HuH-7.5 (cell line): ENCODE measurements at places on chromosomes 3 and 15.
A peak's percentile ranks its signal among the peaks of the same experiment; 100 is the strongest.

DNA sequence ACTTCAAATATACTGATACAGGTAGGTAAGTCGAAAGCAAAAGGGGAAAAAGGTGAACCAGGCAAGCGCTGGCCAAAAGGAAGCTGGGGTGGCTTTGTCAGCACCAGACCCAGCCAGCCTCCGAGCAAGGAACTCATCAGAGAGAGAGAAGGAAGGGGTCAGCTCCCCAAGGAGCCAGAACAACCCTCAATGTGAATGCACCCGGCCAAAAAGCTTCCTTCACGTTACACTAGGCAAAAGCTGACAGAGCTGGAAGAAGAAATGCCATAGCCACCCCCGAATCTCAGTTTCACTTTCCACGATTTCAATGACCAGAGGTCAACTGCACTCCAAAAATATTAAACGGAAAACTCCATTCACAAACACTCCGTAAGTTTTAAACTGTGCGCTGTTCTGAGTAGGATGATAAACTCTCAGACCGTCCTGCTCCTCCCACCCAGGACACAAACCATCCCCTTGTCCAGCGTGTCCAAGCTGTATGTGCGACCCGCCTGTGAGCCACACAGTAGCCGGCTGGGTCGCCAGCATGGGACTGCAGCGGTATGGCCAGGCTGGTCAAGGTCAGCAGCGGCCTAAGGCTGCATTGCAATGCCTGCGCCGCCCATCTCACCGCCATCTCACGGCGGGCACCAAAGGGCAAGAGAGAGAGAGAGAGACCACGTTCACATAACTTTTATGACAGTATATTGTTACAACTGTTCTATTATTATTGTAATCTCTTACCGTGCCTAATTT, 29.7 kb downstream of the CYFIP1 start:
- DNase-seq = no peak

DNA sequence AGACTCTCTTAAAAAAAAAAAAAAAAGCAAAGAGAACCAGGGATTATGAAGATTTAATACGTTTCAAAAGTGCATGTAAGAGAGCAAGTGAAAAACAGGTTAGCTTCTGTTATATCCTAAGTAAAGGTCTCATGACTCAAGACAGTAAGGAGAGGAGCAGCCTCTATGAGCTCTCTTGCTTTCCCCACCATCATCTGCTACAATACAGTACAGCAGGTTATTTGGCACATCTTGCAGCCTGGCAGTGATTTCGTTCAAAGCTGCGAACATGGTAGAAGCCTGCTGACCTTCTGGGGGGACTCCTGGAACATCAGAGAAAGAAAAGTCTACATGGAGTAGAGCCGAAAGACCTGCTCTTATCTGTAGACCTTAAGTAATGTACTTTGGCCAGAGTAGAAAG, 129.2 kb upstream of the PLXND1 start:
- no peak for DNase-seq

GRCh38 chr15:59376733-59377132, 4.1 kb upstream of the MYO1E start:
- no peak for DNase-seq

GRCh38 chr3:80734483-80734882, 966.7 kb upstream of the ROBO1 start:
- no peak for DNase-seq

DNA sequence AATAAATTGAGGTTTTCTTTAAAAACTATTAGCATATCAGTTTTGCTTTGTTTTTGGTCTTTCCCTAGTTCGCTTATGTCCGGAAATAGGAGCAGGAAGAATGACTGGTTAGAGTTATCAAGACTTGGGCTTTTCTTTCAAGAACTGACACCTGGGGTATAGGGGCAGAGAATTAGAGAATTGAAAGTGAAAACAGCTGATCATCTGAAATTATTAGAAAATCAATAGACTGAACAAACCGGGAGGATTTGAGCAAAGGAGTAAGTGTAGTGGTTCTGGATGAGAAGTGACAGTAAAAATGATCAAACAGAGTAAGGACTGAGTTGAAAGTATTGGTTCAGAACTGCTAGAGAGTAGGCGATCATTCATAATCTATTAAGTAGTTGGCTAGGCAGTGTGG, 6.0 kb downstream of the MINDY2 start:
- DNase-seq = no peak

- DNase-seq = no peak
These were observed 95.9 kb downstream of the GALK2 start for GRCh38 chr15:49265911-49266310.

GRCh38 chr15:83310521-83311456, 26.3 kb upstream of the BNC1 start:
- DNase-seq = no peak

GRCh38 chr15:67035886-67036285, 29.5 kb upstream of the SMAD3 start:
- DNase-seq = no peak

DNA sequence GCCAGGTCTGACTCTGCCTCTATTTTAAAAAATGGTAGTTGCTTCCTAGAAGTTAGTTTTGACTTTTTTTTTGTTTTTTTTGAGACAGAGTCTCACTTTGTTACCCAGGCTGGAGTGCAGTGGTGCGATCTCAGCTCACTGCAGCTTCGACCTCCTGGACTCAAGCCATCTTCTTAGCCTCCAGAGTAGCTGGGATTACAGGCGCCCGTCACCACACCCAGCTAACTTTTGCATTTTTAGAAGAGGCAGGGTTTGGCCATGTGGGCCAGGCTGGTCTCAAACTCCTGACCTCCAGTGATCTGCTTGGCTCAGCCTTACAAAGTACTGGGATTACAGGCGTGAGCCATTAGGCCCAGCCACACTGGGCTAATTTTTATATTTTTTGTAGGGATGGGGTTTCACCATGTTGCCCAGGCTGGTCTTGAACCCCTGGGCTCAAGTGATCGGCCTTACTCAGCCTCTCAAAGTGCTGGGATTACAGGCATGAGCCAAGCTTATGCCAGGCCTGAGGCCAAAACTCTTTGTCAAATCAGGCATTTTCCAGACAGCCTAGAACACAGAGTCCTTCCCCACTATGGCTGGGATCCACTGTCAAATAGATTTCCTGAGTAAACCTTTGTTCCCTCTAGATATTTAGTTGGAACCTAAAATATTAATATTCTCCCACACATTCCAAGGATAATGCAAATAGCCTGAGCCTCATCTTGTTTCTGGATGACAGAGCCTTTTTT, 13.7 kb downstream of the C3orf62 start:
- DNase-seq = no peak

- DNase-seq = peak; percentile 14
These were observed 28.2 kb downstream of the NEK4 start for GRCh38 chr3:52742418-52743041.

GRCh38 chr3:182726258-182727142, 66.8 kb upstream of the ATP11B start:
- DNase-seq = no peak

GRCh38 chr3:170553788-170554757, 31.8 kb downstream of the SLC7A14 start:
- no peak for DNase-seq

GRCh38 chr15:40756938-40757337, 1.9 kb upstream of the RMDN3 start:
- no peak for DNase-seq

- DNase-seq = no peak
These were observed 228.1 kb upstream of the C2CD4B start for GRCh38 chr15:62393196-62393595.

DNA sequence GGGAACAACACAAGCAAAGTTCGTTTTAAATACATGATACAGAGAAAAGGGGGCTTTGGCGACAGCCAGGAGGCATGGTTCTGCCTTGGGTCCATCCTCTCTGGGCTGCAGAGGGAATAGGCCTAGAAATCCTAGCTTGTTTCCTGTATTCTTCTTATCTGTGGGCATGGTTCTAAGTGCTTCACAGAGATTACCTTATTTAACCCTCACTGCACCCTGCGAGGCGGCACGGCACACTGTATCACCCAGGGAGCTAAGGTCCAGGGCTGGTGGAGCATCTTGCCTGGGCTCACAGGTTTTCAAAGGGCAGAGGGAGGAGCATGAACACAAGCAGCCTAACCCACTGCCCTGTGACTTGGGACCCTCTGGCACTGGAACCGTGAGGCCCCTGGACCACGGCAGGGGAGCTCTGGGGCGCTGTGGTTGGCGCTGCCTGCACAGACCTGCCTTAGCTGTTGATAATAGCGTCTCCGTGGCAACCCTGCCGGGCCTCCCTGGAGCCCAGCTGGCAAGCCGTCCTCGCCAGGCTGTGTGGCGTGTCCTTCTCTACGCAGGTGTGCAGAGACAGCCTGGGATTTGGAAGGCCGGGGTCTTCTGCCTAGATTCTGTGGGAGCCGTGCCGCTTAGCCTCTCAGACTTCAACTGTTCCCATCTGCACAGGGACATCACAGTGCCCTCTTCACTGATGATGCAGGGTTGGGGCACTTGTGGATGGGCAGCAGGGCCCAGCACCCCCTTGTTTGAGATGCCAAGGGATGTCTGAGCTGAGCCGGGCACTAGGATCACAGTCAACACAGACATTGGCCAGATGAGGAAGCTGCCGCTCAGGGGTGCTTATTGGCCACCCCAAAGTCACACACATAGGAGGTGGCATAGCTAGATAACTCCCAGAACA, 154.6 kb upstream of the TLE3 start:
- DNase-seq = no peak

DNA sequence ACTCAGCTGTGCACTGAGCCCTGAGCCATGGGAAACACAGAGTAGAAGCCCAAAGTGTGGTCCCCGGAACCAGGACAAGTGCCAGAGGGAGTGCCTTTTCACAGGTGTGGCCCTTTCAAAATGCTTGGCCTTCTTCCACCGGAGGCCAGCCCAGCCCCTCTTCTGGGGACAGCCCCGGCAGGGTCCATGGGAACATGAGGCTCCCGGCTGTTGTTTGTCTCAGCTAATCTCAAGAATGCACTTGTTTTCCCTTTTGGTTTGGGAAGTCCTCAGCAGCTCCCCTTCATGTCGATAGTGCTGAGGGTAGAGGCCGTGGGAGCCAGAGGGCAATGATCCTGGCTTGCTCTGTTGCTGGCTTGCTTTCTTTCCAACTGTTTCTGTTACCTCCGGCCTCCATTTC, 91.1 kb upstream of the MRPS22 start:
- DNase-seq = no peak

DNA sequence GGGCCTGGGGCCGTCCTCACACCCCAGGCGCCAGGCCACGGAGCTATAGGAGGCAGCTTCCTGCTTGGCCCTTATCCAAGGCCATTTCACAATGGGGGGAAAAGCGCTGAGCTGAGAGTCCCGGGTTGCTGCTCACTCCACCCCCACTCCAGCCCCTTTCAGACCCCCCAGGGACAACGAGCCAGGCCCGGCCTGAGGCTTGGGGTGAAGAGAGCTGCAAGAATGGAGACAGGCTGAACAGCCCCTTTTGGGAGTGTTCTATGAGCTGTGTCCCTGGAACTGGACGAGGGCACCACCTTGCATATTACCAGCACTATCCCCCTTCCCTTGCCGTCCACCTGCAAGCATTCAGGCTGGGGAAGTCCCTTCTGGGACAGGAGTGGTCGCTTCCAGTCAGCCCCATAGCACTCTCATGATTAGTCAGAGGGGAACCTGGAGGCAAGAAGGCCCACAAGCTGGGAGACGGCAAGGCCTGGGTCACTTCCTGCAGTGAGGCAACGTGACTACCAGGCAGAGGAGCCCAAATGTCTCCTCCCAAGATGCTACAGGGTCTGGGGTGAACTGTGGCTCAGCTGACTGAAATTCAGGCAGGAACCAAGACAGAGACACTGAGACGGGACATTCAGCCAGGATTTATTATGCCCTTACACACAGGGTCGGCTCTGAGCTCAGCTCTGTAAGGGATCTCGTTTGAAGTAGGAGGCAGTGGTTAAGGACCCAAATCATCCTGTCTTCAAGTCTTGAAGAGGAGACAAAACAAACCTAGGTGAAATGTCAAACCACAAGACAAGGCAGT, 8.6 kb upstream of the SRP14 start:
- DNase-seq = no peak

DNA sequence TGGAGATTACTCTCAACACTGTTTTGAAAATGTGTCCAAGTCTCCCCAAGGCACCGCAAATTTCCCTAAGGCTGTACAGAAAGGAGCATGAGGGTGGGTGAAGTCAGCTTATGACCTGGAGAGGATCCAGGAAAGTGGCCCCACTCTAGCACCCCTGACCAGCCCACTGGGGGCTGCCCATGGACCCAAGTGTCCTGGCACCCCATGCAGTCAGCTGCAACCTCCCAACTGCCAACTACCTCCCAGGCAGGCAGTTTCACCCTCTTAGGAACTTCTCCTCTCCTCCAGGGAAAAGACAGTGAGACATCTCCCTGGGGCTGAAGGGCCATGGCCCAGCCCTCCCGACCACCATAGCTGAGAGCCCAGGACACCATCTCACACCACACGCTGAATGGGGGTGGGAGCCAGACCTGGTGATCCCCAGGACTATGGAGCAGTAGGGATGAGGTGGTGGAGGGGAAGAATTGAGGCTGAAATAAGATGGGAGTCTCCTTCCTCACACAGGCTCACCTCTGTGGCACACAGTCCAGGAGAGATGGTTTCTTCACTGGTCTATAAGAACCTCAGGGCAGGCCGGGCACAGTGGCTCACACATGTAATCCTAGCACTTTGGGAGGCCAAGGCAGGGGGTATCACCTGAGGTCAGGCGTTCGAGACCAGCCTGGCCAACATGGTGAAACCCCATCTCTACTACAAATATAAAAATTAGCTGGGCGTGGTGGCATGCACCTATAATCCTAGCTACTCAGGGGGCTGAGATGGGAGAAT, 104.4 kb downstream of the DAPK2 start:
- DNase-seq = no peak

GRCh38 chr3:82100378-82100777, 338.9 kb upstream of the GBE1 start:
- no peak for DNase-seq

DNA sequence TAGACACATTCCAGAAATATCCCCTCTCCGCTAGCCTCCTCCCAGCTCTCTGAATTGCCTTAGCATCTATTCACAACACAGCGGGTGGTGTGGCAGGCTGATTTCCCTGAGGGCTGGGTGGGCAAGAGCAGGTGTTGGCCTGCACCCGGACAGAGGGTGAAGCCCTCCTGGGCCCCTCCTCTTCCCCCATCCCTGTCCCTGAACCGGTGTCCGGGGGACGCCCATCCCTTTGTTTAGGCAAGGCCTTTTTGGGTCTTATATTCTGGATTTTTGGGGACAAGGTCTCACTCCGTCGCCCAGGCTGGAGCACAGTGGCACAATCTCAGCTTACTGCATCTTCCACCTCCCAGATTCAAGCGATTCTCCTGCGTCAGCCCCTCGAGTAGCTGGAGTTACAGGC, 55.2 kb upstream of the KLHL25 start:
- no peak for DNase-seq

- DNase-seq = no peak
These were observed 77.2 kb downstream of the MYO1E start for GRCh38 chr15:59295261-59296001.

DNA sequence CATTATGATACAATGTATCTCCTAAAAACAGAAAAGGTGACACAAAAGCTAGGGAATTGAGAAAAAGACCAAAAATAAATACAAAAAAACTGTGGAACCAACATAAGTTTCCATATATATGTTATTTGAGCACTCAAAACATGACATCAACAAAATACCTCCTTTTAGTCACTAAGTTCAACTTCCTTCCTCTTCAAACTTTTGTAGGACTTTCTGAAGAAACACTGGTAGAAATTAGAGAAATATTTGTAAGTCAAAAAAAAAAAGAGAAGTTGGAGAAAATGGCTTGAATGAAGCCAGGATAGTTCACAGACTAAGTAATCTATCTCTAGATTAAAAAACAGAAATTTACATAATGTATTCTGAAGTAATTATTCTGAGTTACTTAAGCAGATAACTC, 208.4 kb upstream of the ALCAM start:
- no peak for DNase-seq

GRCh38 chr3:13276438-13277195, 143.5 kb downstream of the NUP210 start:
- no peak for DNase-seq

GRCh38 chr15:62071711-62072308, 5.0 kb downstream of the C2CD4A start:
- peak; percentile 17 for DNase-seq
